ENCODE measurements at places on chromosomes 16 and 17.

DNA sequence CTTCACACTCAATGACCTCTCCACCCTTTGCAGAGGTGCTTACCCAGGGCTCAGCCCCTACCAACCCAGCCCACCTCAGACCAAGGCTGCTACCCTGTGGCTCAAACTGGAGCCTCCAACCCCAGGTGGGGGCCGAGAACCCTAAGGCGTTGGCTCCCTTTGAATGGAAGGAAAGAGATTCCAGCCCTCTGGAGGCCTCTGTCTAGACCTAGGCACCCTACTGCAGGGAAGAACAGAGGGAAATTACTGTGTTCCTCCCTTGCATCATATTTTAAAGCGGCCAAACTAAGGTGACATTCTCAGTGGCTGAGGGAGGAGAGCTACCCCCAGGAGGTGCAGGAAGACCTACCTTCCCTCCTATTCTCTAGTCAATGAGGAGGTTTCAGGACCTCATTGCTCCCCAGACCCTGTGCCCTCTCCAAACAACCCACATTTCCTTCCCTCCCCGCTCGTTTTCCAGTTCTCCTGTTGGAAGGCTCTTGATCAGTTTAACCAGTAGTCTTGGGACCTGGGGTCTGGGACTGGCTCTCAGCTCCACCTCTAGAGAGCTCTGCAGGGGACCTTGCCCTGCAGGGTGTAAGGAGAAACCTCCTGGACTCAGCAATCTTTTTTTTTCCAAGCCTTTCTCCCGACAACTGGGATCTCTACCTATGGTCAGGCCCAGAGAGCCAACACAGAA lies 5.5 kb upstream of the HOXB8 start:
- no peak for DNase-seq

GRCh38 chr17:69232650-69233049 lies 4.0 kb upstream of the ABCA10 start:
- DNase-seq: no peak

DNA sequence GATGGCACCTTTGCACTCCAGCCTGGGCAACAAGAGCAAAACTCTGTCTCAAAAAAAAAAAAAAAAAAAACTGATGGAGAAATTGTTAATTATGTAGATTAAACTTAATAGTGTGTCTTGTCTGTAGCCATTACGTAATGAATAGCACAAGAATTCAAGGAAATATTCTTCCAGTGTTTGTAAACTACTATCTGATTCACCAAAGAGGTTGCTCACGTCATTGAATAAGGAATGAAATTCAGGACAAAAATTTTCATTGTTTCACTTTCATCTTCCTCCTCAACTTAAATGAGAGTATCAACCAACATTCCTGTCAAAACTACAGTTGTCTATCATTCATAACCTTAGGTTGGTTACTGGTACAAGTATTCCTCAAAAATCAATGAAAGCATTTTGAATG lies 30.7 kb upstream of the MYO18A start:
- DNase-seq: no peak

GRCh38 chr17:48125829-48126531 lies 18.4 kb downstream of the SNX11 start:
- DNase-seq: no peak

DNA sequence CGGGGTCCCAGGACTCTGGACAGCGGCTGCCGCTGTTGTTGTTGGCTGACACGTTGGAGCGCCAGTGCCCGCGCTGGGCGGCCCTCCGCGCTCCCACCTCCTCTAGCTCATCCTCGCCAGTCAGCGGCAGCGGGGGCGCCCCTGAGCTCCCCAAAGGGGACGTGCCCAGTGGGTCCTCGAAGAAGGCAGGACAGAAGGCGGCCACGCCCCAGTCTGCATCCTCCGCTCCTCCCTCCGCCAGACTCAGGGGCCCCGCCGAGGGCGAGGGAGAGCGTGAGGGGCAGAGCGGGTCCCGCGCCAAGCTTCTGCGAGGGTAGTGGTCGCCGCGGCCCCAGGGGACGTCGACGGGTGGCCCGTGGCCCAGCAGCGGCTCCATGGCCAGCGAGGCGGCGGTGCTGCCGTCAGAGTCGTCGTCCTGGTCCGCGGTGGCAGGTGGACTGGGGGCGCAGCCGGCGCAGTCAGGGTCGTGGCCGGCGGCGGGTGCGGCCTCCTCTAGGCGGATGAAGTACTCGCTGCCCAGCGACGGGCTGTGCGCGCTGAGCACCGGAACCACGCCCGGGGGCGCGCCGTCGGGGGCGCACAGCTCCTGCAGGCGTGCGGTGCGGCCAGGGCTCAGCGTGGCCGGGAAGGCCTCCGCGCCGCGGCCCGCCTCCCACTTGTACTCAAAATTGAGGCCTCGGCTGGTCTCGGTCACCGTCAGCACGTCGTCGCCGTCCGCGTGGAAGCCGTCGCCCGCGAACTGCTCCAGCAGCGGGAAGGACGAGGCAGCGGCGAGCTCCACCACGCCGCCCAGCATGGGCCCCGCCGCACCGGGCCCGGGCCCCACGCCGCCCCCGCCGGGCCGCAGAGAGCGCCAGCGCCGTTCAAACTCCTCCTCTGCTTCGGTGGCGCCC lies 43.2 kb upstream of the PVALEF start:
- no peak for DNase-seq

DNA sequence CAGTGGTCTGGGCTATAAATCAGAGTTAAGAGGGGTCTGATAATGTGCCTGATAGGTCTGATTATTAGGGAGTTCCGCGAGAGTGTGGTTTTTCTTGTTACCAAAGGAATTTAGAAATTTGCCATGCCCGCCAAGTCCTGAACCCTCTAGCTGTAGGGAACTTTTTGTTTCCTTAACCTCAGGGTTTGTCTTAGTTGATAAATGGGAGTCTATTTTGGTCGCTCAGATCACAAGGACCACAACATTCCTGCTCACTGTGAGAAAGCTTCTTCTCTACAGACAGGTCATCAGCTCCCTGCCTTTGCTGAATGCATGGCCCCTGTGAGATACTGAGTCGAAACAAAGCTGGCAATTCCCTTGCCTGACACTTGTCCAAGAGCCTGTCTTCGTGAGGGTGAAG lies 497.8 kb downstream of the HS3ST4 start:
- DNase-seq: no peak

DNA sequence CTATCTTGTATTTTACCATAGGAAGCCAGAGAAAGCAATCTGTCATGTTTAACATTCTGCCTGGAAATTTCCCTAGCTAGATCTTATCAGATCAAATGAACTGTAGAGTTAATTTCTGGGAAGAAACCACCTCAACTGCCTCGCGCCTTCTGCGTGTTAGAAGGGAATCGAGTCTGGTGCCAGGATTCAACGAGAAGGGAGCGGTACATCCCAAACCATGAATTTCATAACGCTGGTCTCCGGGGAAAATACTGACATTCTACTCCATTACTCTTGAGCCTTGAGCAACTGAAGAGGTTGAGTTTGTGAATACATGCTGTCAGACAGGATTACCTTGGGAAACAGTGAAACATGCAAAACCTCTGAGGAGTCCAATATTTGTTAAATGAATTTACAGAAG lies 35.2 kb downstream of the MPHOSPH6 start:
- DNase-seq: no peak

- no peak for DNase-seq
Observed at GRCh38 chr16:78254841-78255240, 155.4 kb downstream of the WWOX start.

Data from DMS 273 treated with DMSO at 0.1 percent for 48 hours (cell line).